ENCODE measurements at places on chromosomes 6 and 20.
A peak's percentile ranks its signal among the peaks of the same experiment; 100 is the strongest.

DNA sequence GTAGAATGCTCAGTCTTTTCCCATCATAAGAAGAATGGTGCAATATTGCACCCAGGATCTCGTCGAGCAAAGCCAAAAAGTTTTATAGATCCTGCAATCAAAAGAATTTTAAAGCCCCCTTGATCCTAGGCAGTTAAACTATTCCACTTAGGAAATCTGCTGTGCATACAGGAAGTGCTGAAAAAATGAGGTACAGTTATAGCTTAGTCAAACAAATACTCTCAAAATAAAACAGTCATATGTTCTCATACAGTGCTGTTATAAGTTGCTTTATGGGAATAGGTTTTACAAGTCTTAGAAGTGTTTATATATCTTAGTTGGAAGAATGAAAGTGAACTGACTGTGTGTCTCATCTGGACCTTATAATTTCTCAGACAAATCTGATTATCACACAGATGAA is 232.6 kb upstream of the RAB32 start:
- no peak for DNase-seq

- no peak for DNase-seq
Observed at GRCh38 chr6:138498629-138499302, 528 bp downstream of the NHSL1 start.

DNA sequence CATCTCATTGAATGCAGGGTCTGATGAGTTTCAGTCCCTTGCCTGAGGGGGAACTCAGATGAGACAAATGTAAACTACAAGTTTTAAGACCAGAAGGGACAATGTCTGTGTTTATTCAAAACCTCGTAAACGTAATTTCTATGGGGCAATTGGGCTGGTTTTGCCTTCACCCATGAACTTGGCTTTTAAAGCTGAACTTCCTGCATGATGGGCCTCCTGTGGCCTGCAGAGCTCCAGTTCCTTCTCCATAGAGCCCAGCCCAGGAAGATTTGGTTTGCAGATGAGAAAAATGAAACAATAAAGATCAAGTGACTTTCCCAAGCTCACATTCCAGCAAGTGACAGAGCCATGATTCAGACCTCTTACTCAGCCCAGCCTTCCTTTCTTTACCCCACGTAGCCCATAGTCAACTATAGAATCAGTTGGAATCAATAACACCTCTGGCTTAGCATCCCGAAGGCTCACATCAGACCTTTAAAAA is 612.3 kb downstream of the UTRN start:
- DNase-seq: peak; percentile 94

- no peak for DNase-seq
Observed at GRCh38 chr20:44586289-44586911, 4.0 kb downstream of the PKIG start.

GRCh38 chr6:1461207-1461606 is 71.8 kb downstream of the FOXF2 start:
- DNase-seq: peak; percentile 82

DNA sequence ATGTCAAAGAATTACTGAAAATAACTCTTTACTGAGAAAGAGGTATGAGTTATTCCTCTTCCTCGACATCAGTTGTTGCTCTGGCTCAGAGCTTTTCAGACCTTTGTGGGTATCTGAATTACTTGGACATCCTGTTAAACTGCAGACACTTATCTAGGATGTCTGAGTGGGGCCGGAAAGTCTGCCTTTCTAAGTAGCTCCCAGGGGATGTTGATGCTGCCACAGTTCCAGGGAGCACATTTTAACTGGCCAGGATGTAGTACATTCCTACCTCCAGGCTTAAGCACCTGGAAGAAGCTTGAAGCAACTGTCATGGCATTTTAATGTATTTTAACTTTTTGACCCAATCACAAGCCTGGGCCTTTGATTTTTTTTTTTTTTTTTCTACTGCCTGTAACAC is 265.8 kb upstream of the PLCB4 start:
- peak; percentile 35 for DNase-seq

GRCh38 chr6:105178110-105178509 is 1.7 kb downstream of the POPDC3 start:
- DNase-seq: peak; percentile 95

DNA sequence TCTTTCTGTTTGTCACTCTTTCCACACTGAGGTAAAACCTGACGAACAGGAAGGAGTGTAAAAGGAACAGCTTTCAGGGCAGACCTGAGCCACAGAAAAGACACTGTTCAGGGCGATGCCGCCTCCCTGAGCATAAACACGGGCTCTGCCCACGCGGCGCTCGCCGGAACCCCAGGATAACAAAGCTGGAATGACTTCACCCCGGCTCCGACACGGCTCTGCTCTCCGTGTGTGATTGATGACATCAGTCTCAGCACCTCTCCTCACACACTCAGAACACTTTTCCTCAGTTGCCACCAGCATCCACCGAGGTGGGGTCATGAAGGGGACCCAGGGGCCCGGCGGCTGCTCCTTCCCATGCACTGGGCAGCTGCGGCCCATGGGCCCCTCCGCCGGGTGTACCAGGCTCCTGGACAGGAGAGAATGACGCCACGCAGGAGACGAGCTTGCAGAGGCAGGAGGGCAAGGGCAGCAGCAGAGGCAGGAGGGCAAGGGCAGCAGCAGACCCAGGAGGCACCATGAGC is 43.6 kb downstream of the DLL1 start:
- no peak for DNase-seq

DNA sequence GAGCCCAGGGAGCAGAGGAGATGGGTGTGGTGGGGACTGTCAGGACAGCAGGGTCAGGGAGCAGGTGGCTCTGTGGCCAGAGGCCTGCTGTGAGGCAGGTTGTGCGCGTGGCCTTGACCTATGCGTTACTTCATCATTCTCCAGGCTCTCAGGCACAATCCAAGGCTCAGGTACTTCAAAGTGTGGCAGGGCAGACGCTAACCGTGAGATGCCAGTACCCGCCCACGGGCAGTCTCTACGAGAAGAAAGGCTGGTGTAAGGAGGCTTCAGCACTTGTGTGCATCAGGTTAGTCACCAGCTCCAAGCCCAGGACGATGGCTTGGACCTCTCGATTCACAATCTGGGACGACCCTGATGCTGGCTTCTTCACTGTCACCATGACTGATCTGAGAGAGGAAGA is 535 bp downstream of the NCR2 start:
- no peak for DNase-seq

DNA sequence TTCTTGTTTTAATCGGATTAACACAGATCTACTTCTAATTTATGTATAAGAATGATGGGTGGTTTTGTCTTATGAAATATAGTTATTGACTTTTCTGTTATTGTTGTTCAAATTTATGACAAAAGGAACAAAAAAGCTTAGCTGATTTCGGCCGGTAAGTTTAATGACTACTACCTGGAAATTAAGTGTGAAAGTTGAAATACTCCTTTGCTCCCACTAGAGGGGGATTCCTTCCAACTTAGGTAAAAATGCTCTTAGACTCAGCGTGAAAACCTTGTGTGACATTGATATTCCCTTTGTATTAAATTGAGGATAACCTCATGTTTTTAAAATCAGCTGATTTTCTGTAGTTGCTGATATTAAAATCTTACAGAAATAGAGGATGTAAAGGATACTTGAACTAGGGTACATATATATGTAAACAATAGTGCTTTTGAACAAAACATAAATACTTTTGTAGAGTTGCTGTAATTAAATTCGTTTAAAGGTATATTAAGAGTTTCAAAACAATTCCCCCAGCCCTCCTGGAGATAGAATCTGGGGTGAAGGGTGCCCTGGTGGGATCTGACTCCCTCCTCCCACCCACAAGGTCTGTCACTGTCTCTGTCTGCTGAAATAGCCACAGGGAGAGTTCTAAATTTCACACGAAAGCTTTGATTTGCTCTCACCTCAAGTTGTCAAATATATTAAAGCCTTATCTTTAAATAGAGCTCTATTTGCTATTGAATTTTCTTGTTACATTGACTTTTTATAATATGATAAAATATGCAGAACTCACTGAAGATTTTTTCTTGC is 257.5 kb downstream of the ARID1B start:
- DNase-seq: peak; percentile 56

DNA sequence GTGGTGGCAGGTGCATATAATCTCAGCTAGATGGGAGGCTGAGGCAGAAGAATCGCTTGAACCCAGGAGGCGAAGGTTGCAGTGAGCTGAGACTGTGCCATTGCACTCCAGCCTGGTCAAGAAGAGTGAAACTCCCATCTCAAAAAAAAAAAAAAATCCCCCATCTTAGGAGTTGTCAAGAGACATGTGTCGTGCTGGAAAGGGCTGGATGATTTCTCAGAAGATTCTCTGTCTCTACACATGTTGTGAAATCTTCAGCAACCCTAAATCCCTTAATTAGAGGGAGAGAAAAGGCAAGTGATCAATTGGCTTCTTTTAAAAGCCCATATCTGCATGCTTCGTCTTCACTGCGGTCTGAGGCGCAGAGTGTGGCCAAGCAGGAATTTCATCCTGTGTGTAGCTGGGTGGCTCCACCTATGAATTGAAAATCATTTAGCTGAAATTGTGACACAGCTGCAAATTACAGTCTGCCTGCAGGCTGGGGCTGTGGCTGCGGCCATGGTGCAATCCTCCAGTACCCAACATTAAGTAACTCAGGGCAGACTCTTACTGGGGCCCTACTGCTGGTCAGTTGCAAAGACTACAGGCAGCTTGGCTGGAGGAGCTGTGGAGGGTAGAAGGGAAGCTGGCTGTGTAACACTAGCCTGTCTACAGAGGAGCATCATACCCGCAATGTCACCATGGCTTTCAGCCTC is 3.2 kb upstream of the TGM3 start:
- no peak for DNase-seq

DNA sequence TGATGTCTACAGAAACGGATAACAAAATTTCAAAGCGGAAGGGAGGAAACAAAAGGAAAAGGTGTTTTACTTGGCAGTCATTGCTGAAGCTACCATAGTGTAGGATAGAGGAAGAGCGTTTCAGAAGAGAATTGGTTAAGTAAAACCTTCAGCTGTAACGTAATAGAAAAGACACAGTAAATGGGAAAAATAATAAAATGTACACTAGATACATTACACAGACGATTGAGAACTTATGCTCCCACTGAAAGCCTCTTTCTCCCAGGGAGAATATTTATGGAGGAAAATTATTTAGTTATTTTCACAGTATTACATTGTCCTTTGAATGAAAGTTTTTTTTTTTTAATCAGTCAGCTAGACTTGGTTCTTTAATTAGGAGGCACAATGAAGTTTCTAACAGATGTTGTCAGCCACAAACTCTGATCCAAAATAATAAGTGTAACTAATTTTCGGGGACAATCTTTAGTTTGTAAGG is 90.7 kb upstream of the PRDM1 start:
- DNase-seq: no peak

DNA sequence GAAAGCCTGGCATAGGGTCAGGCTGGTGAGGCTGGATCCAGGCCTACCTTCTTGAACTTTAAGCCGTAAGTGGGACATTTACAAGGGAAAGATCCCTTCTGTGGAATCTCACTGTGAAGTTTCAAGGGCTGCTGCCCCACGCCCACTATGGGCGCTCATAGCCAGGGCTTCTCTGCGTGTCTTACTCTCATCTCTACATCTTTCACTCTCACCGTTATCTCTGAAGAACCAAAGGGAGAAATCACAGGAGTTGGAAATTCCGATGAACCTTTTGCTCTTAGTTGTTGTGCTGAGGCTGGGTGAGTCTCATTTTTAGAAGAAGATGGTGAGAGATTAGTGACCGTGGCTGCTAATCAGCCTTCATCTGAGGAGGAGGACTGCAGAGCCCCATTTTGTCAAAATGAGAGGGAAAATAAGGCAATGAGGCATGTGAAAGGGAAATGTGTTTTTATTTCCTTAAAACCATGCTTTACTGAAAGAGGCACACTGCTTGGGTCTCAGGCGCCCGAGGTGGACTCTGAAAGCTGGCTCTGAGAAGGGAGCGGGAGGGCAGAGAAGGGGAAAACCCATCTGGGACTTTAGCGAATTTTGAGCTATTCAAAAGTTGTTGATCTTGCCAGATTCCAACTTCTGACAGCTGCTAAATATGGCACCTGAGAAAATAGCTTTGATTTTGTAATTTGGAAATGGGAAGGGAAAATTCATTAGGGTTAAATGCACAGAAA is 301.5 kb downstream of the CLIC5 start:
- no peak for DNase-seq

GRCh38 chr20:22180244-22180643 is 404.1 kb downstream of the FOXA2 start:
- DNase-seq: no peak

DNA sequence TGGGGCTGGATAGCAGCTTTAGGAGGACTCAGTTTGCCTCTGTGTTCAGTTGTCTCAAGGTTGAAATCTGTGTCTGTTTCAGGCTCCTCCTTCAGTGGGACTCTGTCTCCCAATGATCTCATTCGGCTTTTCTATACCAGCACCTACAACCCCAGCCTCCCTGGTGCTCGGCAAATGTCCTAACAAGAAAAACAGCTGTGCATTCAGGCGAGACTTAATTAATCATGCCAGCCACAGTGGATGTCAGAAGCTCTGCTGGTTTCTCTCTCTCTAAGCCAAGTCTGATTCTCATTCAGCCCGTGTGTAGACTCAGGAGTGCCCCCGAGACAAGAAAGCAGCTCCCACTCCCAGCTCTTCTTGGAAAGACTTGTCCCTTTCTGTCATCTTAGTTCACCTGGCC is 46.8 kb downstream of the SUN5 start:
- no peak for DNase-seq

DNA sequence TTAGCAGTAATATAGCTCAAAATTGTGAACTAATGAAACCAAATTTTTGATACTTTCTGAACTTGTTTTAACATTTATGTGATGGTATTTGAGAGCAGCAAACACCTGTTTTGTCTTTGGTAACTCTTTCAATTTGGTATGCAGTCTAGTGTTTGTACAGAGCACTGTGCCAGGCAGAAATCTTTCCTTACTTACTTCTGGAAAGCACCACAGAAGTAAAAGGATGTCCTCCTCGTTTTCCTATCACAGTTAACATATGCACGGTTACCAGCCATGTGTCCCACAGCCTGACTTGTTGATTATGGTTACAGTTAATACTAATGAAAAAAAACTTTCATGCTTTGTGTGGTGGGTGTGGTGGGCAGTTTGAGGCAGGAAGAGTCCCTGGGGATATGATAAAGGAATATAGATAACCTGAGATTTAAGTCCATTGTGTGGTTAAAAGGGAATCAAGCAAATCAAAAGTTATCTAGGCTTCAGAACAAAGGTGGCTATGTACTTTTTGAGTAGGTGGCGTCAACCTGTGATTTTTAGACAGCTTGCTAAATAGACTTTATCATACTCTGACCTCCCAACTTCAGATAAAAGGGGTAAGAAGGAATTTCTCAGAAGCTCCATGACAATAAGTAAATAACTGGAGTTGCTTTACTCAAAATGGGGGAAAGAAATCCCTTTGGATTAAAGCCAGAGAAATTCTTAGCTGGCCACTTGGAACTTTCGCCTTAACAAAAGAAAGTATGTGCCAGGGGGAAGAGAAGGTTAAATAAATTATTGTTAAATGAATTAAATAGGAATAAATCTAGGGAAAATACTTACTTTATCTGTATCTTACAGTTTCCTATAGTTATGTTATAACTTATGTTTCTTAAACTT is 20.1 kb upstream of the COL10A1 start:
- no peak for DNase-seq

DNA sequence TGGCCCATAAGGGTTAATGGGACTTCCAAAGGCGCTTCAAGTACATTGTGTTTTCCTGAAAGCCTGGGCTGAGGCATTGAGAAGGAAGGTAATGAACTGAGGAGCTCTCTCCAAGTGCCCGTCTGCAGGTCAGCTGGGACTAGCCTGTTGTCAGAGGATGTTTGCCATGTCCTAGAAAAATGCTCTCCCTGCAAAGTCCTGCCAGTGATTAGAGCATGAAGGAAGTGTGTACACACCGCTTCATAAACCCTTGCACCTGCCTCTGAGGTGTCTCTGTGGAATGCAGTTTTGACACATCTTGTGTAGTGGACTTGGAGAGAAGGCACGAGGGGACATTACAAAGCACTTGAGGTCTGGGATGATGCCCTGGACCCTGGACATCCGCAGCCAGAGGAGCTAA is 506.7 kb downstream of the KIF16B start:
- DNase-seq: no peak

Data from fibroblast of skin of right biceps (primary cell).